ENCODE measurements at places on chromosomes 11 and 22.

DNA sequence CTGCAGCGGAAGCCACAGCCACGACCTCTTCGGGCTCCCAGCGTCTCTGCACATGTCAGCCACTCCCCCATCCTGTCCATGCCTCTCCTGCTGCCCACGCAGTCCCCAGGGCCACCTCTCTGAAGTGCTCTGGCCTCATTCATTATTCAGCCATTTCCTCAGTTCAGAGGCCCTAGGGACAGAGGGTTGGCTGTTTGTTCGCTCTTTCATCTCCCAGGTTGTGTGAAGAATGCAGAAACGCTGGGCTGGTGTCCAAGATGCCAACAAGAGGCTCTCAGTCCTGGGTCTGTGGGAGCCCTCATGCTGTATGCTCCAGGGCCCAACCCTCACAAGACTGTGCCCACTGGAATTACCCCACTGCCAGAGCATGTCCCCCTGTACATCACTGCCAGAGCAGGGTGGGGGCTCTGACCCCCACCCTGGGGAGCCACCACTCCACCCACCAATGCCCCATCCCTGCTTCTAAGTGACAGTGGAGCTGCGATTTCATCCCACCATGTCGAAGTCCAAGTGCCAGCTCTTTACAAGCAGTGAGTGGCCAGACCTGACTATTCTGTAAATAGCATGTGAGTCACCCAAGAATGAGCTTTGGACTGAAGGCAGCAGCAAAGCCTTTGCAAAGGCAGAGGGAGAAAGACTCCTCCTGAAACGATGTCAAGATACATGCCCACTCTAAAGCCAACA is 209.6 kb downstream of the BUD13 start:
- no peak for DNase-seq

DNA sequence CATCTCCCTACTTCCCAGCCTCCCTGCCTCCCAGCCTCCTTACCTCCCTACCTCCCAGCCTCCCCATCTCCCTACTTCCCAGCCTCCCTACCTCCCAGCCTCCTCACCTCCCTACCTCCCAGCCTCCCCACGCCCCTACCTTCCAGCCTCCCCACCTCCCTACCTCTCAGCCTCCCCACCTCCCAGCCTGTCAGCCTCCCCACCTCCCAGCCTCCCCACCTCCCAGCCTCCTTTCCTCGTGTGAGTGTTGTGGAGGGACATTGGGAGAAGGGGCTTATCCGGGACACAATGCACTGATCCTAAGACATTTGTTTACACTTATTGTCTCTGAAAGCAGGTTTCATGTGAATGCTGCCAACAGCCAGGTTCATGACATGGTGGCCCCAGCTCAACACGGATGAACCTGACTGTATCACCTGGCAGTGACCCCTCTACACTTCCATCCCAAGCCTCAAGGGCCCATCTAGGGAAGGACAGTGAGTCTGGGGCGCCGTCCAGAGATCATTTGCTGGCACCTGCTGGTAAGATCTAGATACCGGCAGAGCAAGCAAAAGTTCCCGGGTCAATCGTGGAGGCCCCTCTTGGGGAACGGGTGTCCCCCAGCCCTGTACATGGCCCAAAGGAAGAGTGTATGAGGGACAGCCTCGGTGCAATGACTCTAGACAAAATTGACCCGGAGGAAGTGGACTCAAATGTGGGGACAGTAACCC is 34.5 kb upstream of the TH start:
- no peak for DNase-seq

GRCh38 chr11:63603180-63603518 is 11.1 kb downstream of the PLAAT3 start:
- no peak for DNase-seq

GRCh38 chr22:49973018-49973961 is 12.7 kb downstream of the PIM3 start:
- no peak for DNase-seq

- no peak for DNase-seq
Measured at GRCh38 chr11:28338371-28338770, 230.2 kb downstream of the METTL15 start.

GRCh38 chr11:94472916-94473799 is 20.5 kb downstream of the MRE11 start:
- DNase-seq, result peak; percentile 24

DNA sequence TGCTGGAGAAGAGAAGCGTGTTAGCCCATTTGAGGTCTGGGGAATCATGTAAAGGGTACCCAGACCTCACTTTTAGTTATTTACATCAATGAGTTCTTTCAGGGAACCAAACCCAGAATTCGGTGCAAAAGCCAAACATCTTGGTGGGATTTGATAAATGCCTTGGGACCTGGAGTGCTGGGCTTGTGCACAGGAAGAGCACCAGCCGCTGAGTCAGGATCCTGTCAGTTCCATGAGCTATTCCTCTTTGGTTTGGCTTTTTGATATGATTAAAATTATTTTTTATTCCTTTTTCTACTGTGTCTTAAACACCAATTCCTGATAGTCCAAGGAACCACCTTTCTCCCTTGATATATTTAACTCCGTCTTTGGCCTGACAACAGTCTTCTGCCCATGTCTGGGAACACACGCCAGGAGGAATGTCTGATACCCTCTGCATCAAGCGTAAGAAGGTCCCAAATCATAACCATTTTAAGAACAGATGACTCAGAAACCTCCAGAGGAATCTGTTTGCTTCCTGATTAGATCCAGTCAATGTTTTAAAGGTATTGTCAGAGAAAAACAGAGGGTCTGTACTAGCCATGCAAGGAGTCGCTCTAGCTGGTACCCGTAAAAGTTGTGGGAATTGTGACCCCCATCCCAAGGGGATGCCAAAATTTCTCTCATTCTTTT is 65.2 kb downstream of the ALX4 start:
- no peak for DNase-seq

- DNase-seq, result no peak
Measured at GRCh38 chr11:80595011-80595410, 1154.2 kb upstream of the TENM4 start.

GRCh38 chr11:130181295-130182272 is 22.0 kb downstream of the ST14 start:
- DNase-seq, result no peak

- DNase-seq, result no peak
Measured at GRCh38 chr11:113728814-113729213, 22.7 kb upstream of the TMPRSS5 start.

- DNase-seq, result no peak
Measured at GRCh38 chr11:102709201-102709945, 3.8 kb upstream of the MMP27 start.

DNA sequence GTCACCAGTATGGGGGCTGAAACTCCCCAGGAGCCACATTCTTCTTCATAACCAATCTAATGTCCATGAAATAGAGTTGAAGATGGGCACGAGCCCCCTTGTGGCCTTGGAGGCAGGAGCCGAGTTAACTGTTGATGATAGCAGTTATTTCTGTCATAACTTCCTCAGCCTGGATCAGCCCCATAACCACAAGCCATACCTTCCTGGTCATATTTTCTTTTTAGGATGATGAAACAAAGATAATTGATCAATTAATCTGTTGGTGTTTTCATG is 65.0 kb upstream of the TTC12 start:
- DNase-seq, result no peak

DNA sequence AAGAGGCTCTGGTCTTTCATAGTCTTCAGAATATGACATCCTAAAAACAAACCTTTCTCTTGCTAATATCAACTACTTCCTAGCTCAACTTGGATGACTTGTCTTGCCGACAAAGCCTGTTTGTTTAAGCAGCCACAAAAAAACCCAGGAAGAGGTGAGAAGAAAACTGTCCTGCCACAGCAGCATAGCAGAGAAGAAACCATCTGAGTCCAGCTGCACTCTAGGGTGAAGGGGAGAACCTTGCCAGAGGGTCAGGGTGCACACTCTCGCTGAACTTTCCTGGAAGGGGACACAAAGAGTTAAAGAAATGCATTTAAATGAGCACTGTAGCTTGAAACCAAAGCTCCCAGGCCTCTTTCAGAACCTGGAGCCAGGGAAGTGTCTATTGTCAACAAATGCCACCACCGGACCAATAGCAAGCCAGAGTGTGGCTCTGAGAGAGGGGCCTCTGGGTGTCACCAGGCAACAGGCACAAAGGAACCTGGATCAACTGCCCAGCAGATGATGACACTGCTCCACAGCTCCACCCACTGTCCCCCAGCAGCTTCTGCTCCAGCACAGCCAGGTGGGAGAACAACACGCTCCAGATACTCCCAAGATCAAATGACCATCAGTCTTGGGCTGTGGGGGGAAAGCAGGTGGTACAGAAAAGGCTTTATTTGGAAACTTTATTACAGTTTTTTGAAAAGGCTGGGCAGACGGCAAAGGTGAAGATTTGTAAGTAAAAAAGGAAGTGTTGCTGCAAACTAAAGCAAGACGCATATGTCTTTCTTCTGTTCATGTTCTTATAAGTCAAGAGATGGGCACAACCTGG is 105.7 kb downstream of the RASSF10 start:
- no peak for DNase-seq

DNA sequence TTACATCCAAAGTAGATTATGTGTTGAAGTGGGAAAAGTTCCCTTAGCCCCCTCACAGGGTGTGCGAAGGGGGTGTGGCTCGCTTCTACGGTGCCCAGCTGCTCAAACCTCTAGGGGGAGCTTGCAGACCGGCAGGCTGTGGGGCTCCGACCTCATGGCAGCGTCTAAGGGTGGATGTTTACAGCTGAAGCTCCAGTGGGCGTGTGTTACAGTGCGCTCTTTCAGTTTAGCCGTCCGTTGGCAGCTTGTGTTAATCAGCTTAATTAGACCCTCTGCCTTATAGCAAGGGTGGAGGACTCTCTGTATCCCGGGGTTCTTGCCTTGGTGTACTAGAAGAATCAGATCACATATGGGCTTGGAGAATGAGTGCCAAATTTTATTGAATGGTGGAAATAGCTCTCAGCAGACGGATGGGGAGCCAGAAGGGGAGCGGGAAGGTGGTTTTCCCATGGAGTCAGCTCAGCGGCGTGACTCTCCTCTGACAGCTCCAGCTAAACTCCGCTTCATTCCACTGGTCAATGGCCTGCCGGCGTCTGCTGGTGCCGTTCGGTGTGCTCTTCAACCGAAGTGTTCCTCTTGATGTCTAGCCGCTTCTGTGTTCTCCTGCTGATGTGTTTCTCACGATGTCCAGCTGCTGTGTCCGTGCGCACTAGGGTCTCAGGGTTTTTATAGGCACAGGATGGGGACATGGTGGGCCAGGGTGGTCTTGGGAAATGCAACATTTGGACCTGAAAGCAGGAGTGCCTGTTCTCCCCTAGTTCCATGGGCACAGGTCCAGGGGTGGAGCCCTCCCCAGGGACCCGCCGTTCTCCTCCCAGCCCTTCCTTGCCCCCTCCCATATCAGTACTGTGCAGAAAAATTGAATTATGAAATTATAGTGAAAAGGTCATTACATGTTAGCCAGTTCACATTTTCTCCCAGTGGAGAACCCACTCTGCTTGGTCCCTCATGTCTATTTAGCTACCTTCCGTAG is 28.6 kb upstream of the OR10G7 start:
- DNase-seq, result peak; percentile 4

- no peak for DNase-seq
Measured at GRCh38 chr11:120043328-120043945, 94.5 kb downstream of the TRIM29 start.

DNA sequence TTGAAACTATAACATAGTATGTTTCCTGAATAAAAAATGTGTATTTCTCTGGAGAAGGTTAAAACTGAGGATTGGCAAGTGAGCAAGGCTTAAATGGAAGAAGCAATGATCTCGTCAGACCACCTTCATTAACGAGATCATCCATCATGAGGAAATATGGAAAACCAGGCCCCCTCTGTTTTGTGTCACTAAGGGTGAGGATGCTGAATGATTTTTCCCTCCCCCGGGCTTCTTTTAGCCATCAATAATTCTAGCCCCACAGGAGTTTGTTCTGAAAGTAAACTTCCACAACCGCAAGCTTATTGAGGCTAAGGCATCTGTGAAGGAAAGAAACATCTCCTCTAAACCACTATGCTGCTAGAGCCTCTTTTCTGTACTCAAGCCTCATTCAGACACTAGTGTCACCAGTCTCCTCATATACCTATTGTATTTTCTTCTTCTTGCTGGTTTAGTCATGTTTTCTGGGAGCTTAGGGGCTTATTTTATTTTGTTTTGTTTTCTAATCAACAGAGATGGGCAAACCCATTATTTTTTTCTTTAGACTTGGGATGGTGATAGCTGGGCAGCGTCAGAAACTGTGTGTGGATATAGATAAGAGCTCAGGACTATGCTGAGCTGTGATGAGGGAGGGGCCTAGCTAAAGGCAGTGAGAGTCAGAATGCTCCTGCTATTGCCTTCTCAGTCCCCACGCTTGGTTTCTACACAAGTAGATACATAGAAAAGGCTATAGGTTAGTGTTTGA is 5.8 kb upstream of the HBE1 start:
- no peak for DNase-seq

- no peak for DNase-seq
Measured at GRCh38 chr22:30226192-30226832, 20.2 kb downstream of the LIF start.

- DNase-seq, result no peak
Measured at GRCh38 chr11:77542296-77542695, 47.5 kb upstream of the AQP11 start.

DNA sequence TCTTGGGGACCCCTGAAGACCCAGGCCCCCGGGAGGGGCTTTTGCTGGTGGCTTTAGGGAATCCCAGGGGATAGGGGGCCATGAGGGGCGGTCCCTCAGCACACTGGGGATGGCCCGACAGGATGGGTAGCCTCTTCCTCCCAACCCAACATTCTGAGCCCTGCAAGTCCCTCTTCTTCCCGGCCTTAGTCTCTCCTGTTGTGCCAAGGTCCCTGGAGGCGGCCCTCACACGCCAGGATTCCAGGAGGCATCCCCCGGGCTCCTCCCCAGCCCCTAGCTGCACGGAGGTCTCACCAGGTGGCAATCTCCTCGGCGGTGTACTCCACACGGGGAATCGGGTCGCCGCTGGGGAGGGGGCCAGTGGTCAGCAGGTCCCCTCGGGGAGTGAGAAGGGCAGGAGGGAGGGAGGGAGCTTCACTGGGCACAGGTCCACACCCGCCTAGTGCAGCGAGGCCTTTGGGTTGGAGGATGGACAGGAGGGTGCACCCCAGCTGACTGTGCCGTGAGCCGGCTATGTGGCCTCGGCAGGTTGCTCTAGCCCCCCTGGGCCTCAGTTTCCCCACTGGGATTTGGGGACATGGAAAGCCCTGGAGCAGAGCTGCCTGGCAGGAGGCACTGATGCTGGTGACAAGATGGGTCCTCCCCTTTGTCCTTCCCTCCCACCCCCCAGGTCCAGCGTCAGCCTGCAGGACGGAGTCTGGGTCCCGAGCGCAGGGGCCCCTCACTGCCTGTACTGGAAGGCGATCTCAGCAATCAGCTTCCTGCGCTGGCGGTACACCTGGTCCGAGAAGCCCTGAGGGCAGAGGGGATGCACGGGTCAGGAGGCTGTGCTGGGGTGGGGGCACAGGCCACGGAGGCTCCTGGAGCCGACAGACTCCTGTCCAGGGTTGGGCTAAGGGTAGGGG is 4.2 kb downstream of the TH start:
- DNase-seq, result no peak

GRCh38 chr11:121741351-121741760 is 288.6 kb upstream of the SORL1-AS1 start:
- no peak for DNase-seq

Data from CD4-positive, alpha-beta T cell treated with Interleukin-2 at 100 ng/mL for 4 hours (primary cell).